Mononuclear cell (primary cell): ENCODE measurements at places on chromosomes 4 and X. TPM values are rescaled to one million over a fixed set of nuclear protein-coding genes. Genes with fewer than 3 reads are reported as not detected.

Gene NAT8L
- 0.10 TPM for total RNA-seq

Gene FRMPD4
- not detected for total RNA-seq

Gene CYBB
- total RNA-seq, result 284 TPM

Gene SASH3
- total RNA-seq, result 132 TPM

Gene CSAG2
- not detected for total RNA-seq

Gene TBC1D9
- total RNA-seq, result 8.7 TPM

Gene PTTG2
- total RNA-seq, result 2.3 TPM

Gene ASB9
- 1.3 TPM for total RNA-seq

Gene PDGFC
- 6.9 TPM for total RNA-seq

Gene GAGE13
- not detected for total RNA-seq

Gene SOX3
- total RNA-seq, result not detected

Gene ARL9
- total RNA-seq, result 0.21 TPM

Gene SULT1B1
- total RNA-seq, result 8.1 TPM

Gene UBE2D3
- total RNA-seq, result 711 TPM

Gene UGT2B28
- total RNA-seq, result not detected

Gene ATP11C
- total RNA-seq, result 20.1 TPM

Gene SOWAHD
- total RNA-seq, result 0.42 TPM

Gene LIMCH1
- total RNA-seq, result 0.10 TPM

Gene DGAT2L6
- total RNA-seq, result not detected

Gene EMCN
- 0.10 TPM for total RNA-seq

Gene HPSE
- total RNA-seq, result 9.4 TPM

Gene FGFBP1
- total RNA-seq, result not detected

Gene GAGE12E
- total RNA-seq, result not detected

Gene CAMK2D
- 58.6 TPM for total RNA-seq

Gene MAGEA9B
- total RNA-seq, result not detected

Gene ADH1B
- not detected for total RNA-seq

Gene EXOC1L
- not detected for total RNA-seq

Gene HERC5
- total RNA-seq, result 12.0 TPM

Gene CDX4
- not detected for total RNA-seq

Gene ADAM29
- total RNA-seq, result not detected

Gene PALLD
- total RNA-seq, result 1.8 TPM

Gene SHROOM4
- total RNA-seq, result 0.31 TPM

Gene CLCN4
- 0.84 TPM for total RNA-seq

Gene ENPEP
- 0.73 TPM for total RNA-seq

Gene USP17L25
- not detected for total RNA-seq

Gene EOLA1
- total RNA-seq, result 15.8 TPM

Gene MAGEB17
- total RNA-seq, result not detected

Gene RBM46
- not detected for total RNA-seq

Gene CLTRN
- 0.31 TPM for total RNA-seq

Gene TMPRSS11A
- total RNA-seq, result not detected

Gene DDX53
- not detected for total RNA-seq

Gene NPY5R
- total RNA-seq, result not detected

Gene TLR6
- 9.2 TPM for total RNA-seq

Gene LEF1
- total RNA-seq, result 327 TPM

Gene NFXL1
- 6.8 TPM for total RNA-seq

Gene RASSF6
- 0.10 TPM for total RNA-seq

Gene GPR143
- total RNA-seq, result not detected

Gene TEC
- total RNA-seq, result 7.2 TPM

Gene MAGEA1
- not detected for total RNA-seq

Gene AMOT
- 0.52 TPM for total RNA-seq

Gene RAB39B
- 3.7 TPM for total RNA-seq

Gene SUV39H1
- total RNA-seq, result 7.0 TPM
